ELF-1 (cell line): ENCODE measurements at places on chromosomes 3 and 15.

DNA sequence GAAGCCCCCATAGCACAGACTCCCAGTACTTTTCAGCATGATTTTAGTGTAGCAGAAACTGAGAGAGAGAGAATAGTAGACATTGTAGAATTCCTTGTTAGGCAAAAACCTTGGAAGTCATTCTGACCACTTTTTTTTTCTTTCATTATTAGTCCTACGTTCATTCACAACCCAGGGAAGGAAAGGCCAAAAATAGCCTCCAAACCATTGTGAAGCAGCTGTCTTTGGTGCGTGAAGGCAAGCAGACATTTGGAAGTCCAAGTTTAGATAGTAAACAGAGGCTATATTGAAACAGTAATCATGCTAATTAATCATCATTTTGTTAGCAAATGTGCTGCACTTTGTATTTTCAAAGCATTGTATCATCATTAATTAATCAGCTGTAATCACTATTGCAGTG, 34.5 kb downstream of the CCDC54 start:
- DNase-seq: no peak

GRCh38 chr3:171880101-171880870, 37.1 kb downstream of the TMEM212 start:
- no peak for DNase-seq

DNA sequence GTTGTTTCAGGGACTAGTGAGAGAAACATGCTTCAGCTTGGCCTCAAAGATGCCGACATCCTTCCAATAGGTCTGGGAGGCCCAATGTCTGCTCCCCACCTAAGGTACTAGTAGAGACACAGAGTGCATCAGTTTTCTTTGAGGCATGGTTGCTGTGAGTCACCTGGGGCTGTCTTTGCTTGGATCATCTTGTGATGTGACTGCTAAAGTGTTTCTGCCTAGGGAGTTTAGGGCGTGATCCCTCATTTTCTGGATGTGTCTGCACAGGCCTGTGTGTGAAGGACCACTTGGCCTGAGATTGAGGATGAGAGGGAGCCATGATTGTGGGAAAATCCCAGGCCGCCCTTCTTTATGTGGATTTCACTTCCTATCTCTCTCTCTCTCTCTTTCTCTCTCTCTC, 4.8 kb downstream of the GASK1A start:
- no peak for DNase-seq

DNA sequence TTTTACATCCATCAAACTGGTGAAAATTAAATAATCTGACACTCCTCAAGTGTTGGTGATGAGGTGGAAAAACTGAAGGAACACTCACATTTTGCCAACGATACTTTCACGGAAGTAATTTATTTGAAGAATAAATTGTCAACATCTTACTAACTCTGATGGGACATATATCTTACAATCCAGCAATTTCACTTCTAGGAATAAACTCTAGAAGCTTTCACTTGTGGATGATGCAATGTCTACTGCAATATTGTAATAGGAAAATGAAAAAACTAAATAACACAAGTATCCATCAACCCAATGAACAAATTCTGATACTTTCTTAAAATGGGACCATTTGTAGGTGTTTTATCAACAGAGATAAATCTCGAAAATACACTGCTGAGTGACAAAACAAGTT, 16.2 kb upstream of the LIPC start:
- DNase-seq: no peak

GRCh38 chr3:4778119-4778518, 201.1 kb upstream of the BHLHE40 start:
- DNase-seq: no peak

GRCh38 chr3:127165036-127165435, 27.9 kb upstream of the PRR23E start:
- DNase-seq: no peak

- no peak for DNase-seq
Observed at GRCh38 chr3:194054540-194054939, 81.4 kb upstream of the HES1 start.

- no peak for DNase-seq
Observed at GRCh38 chr3:116337229-116337628, 108.1 kb downstream of the LSAMP start.

GRCh38 chr15:101625980-101626379, 26.2 kb downstream of the TM2D3 start:
- no peak for DNase-seq

DNA sequence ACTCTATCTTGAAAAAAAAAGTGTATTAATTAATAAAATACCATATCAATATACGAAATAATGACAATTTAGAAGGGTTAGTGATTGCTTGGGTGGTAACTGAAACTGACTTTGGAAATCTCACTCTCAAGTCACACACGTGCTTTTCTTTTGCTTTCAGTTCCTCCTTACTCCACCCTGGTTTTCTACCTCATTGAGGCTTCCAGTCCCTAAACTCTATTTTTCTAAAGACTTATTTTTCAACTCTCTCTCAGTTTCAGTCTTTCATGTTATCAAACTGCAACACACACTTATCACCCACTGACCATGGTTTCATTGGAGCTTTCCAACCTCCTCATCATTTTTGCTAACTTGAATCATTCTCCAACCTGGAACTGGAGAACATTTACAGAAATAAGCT, 23.5 kb downstream of the IL12A start:
- DNase-seq: no peak

DNA sequence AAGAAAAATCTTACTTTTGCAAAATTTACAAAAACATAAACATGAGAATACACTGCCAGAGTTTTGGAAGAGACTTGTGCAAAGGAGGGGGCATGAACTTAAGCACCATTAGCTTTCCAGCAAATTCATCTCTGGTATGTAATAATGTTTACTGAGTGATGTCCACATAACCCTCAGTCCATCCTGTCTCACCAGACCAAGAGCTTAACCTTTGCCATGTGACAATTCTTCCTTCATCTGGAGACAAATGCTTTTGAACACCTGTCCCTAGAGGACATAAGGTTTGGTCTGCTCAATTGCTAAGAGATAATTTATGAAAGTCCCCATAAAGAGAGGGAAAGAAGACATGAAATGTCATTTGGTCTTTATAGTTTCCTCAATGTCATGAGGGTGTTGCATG, 412.3 kb downstream of the ERC2 start:
- no peak for DNase-seq

GRCh38 chr3:15154326-15154725, 51.7 kb upstream of the CAPN7 start:
- no peak for DNase-seq

GRCh38 chr3:123816673-123817207, 67.4 kb downstream of the MYLK start:
- no peak for DNase-seq
